Spleen (tissue), 13 donors: ENCODE measurements at places on chromosomes 12 and 14. TPM values are rescaled to one million over a fixed set of nuclear protein-coding genes. Genes with fewer than 3 reads are reported as not detected.

Gene CCDC60
- not detected for total RNA-seq

GRCh38 chr12:6424866-6425265, 19.9 kb upstream of the CD27 start:
- no peak for DNase-seq

DNA sequence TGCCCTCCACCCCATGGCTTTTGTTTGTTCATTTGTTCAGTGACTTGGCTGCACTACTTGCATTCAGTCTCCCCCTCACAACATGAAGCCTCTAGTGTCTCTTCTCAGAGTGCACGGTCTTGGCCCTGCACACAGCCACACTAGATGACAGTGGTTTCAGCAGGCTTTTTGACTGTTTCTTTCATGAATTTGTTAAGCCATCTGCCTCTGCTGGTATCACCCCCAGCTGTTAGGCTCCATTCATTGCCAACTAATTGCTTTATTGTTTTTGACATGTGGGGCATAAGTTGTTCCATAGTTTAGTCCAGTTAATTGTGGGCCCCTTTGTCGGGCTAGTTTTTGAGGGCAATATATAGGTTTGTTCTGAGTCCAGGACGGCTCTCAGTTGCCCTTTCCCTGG, 18.8 kb downstream of the OS9 start:
- DNase-seq = no peak

- no peak for DNase-seq
These were observed 85.2 kb upstream of the ZFP36L1 start for GRCh38 chr14:68877993-68878575.
